ENCODE measurements at places on chromosomes 13 and 19. TPM values are rescaled to one million over a fixed set of nuclear protein-coding genes. Genes with fewer than 3 reads are reported as not detected.

The PEAK3 gene
- total RNA-seq = 0.25 TPM

DNA sequence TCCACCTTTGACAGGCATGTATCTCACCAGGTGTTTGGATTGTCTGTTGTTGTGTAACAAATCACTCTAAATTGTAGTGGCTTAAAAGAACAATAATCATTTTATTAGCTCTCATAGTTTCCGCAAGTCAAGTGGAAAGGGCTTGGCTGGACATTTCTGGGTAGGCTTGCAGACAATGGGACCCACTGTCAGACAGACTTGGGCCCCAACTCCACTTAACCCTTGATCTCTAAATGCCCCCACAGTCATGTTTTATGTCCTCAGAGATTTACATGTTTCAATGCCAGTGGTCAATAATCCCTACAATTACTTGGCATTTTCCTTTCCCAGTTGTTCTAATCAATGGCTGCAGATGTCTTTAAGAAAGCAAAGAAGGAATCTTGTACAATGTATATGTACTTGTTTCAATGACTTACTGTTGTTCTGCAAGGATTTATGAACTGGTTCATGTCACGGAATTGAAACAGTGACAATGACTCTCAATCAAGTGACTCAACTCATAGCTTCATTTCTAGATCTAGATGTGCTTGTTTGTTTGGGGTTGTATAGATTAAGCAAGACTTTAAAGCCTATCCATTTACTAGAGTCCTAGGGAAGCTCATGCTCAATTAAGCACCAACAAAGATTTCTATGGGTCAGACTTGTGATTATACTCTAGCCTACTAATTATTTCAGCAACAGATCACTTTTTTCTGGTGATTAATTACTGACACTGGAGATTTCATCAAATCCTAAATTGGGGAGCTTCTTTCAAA lies 510.1 kb upstream of the NBEA start:
- no peaks in the 10 kb centered on the region for H3K27me3 ChIP-seq
- H3K4me1 ChIP-seq = no peaks in the 10 kb centered on the region
- no peak overlapping the region for H3K4me3 ChIP-seq
- no peaks in the 10 kb centered on the region for H3K36me3 ChIP-seq

DNA sequence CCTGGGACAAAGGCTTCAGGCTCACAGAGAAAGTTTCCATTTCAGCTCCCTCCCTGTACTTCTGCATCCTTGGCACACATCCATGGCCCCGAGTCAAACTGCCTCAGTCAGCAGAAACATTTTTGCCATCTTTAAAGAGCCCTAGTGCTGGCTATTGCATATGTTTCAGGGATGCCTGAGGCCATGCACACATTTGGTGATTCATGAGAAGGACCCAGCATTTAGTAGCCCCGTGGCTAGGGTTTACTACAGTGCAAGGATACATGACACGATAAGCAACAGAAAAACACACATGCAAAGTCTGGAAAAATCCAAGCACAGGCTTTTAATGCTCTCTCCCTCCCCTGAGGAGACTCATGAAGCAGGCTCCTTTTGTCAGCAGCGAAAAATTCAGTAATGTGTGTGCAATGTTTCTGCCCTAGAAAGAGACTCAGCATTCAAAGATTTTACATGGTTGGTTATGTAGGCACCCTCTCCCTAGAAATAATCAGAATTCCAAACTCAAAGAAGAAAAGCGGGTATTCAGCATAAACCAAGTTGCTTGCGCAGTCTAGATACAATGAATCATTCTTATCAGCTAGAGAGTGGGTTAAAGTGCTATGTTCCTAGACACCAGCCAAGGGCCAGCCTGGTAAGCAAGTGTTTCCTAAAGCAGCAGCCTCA lies 17.6 kb downstream of the ACOD1 start:
- H3K4me3 ChIP-seq = no peak overlapping the region
- H3K36me3 ChIP-seq = no peaks in the 10 kb centered on the region
- no peaks in the 10 kb centered on the region for H3K27me3 ChIP-seq

- H3K4me3 ChIP-seq = no peak overlapping the region
- H3K4me1 ChIP-seq = no peaks in the 10 kb centered on the region
- H3K36me3 ChIP-seq = no peaks in the 10 kb centered on the region
- no peak overlapping the region for H3K27ac ChIP-seq
These were observed 53.0 kb upstream of the TPM4 start for GRCh38 chr19:16023146-16023915.

The PRTN3 gene
- total RNA-seq = not detected

- no peaks in the 10 kb centered on the region for H3K4me1 ChIP-seq
- DNase-seq = no peak
These were observed 21.7 kb downstream of the ZNF536 start for GRCh38 chr19:30393729-30394480.

The CYP4F11 gene
- total RNA-seq = 68.6 TPM

GRCh38 chr19:14346279-14346678 lies 35.0 kb upstream of the ADGRE5 start:
- no peaks in the 10 kb centered on the region for H3K4me1 ChIP-seq
- no peaks in the 10 kb centered on the region for H3K27me3 ChIP-seq
- DNase-seq = no peak
- no peak overlapping the region for H3K4me3 ChIP-seq
- H3K27ac ChIP-seq = no peak overlapping the region

DNA sequence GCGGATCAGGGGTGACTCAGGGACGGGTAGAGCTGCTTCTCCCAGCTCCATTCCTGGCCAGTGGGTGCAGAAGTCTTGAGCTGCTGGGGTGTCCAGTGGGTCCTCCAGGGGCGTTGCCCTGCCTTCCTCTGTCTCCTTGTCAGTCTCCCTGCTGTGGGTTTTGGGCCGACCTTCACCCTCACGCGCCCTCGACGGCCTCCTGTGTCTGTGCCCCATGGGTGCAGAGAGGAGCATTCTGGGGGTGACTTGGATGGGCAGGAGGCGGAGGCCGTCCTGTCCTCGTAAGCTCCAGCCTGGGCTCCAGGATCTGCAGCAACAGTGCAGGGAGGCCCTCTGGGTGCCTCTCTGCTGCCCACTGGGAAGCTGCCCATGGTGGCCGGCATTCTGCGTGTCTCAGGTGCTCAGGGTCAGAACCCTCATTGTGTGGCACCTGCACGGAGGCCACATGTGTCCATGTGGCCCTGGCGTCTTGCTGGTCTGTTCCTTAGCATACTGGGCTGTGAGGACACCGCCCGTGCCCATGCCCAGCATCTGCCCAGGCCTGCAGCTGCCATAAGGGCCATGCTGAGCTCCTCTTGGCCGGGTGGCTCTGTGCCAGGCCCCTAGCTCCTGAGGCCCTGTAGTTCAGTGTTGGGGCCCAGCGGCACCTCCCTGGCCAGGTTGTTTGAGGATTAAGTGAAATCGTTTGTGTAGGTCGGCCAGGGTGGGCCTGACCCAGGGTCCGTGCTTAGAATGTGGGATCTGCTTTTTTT lies 17.3 kb downstream of the DOT1L start:
- H3K4me1 ChIP-seq = no peaks in the 10 kb centered on the region
- H3K27ac ChIP-seq = no peak overlapping the region
- no peak for DNase-seq

- DNase-seq = peak; percentile 80
- no peaks in the 10 kb centered on the region for H3K36me3 ChIP-seq
- peaks cover 30% of the 10 kb centered on the region for H3K4me1 ChIP-seq
- no peak overlapping the region for H3K4me3 ChIP-seq
These were observed 42.0 kb upstream of the MCF2L start for GRCh38 chr13:112926993-112927392.

- no peaks in the 10 kb centered on the region for H3K27me3 ChIP-seq
- no peak for DNase-seq
- H3K4me3 ChIP-seq = no peak overlapping the region
- H3K27ac ChIP-seq = no peak overlapping the region
- H3K36me3 ChIP-seq = no peaks in the 10 kb centered on the region
These were observed 23.2 kb upstream of the CYP2A13 start for GRCh38 chr19:41064974-41065569.

The ADGRE1 gene
- total RNA-seq = 0.42 TPM

- H3K27me3 ChIP-seq = no peaks in the 10 kb centered on the region
- no peaks in the 10 kb centered on the region for H3K36me3 ChIP-seq
- peak overlapping the region; percentile 66 for H3K27ac ChIP-seq
- no peak for DNase-seq
- no peaks in the 10 kb centered on the region for H3K4me1 ChIP-seq
- H3K4me3 ChIP-seq = peak overlapping the region; percentile 73
These were observed 10.3 kb downstream of the CIC start for GRCh38 chr19:42279155-42279901.

The KIR2DL4 gene
- total RNA-seq = not detected

DNA sequence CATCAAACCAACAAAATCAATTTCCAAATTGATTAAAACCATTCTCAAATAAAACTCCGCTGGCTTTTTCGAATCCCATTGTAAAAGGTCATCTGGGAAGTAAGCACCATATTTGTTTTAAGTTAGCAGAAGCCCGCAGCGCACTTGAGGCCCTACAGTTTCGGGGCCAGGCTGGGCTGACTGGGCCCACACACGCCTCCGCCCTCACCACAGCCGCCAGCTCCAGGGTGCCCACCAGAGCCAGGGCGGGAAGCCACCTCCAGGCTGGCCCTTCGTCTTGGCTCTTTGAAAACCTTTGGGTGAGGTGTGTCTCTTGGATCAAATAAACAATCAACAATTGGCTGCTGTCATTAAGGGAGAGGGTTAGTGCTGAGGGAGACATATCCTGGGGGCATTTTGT lies 133.3 kb downstream of the SOX1 start:
- H3K4me1 ChIP-seq = no peaks in the 10 kb centered on the region
- DNase-seq = no peak
- no peak overlapping the region for H3K27ac ChIP-seq
- H3K27me3 ChIP-seq = no peaks in the 10 kb centered on the region
- H3K4me3 ChIP-seq = no peak overlapping the region
- no peaks in the 10 kb centered on the region for H3K36me3 ChIP-seq

- no peak for DNase-seq
- H3K4me3 ChIP-seq = no peak overlapping the region
- no peaks in the 10 kb centered on the region for H3K4me1 ChIP-seq
These were observed 27.1 kb downstream of the FGF14 start for GRCh38 chr13:102374726-102375125.

The KCNJ14 gene
- 0.22 TPM for total RNA-seq

The CIRBP gene
- 87.6 TPM for total RNA-seq

DNA sequence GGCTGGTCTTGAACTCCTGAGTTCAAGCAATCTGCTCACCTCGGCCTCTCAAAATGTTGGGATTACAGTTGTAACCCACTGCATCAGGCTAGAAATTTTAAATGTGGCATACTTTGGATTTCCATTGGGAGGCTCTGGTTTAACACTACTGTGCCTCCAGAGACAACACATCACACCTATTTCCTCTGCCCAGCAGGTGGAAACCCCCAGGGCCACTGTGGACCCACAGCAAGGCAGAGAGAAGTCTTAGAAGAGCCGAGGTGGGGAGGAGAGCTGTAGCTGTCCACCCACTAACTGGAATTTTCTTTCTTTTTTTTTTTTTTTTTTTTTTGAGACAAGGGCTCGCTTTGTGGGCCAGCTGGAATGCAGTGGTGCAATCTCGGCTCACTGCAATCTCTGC lies 39.4 kb downstream of the IER2 start:
- no peaks in the 10 kb centered on the region for H3K27me3 ChIP-seq
- H3K27ac ChIP-seq = no peak overlapping the region
- H3K36me3 ChIP-seq = no peaks in the 10 kb centered on the region
- H3K4me1 ChIP-seq = no peaks in the 10 kb centered on the region

- no peaks in the 10 kb centered on the region for H3K36me3 ChIP-seq
- no peaks in the 10 kb centered on the region for H3K27me3 ChIP-seq
- H3K27ac ChIP-seq = no peak overlapping the region
These were observed 6.3 kb upstream of the ZNF175 start for GRCh38 chr19:51564791-51565190.

The PROZ gene
- 13.4 TPM for total RNA-seq

The KLK4 gene
- total RNA-seq = not detected

The PCDH17 gene
- 1.1 TPM for total RNA-seq

DNA sequence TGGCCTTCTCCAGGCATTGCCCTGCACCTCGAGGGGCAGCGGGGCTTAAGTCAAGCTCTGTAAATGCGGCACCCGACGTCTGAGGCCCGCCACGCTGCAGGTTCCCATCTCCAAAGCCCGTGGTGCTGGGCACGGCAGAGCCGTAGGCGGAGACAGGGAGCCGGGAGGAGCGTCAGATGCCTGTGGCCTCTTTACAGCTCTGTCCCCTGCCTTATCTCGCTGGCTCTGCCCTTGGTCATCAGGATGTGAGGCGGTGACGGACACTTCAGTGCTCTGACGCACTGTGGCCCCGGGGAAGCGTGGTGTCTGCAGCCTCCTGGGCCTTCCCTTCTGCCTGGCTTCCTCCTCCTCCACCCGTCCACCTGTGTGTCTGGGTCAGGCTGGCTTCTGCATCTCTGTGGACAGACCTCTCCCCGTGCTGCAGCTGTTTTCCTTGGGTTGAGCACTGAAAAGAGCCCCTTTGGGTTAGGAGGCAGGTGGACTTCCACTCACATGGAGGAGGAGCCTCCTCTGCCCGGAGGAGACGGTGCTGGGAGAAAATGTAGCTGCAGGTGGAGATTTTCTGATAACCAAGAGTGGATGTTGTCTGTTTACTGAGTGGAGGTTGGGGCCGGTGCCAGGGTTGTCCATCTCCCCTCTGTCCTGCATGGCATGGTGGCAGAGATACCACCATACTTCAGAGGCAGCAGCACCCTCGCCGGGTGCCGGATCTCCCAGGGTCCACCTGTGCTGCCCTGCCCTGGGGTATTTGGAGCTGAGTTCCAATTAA lies 14.6 kb downstream of the MCF2L start:
- H3K4me1 ChIP-seq = no peaks in the 10 kb centered on the region
- no peaks in the 10 kb centered on the region for H3K36me3 ChIP-seq
- H3K27me3 ChIP-seq = no peaks in the 10 kb centered on the region

- no peak overlapping the region for H3K27ac ChIP-seq
- no peak overlapping the region for H3K4me3 ChIP-seq
- no peaks in the 10 kb centered on the region for H3K4me1 ChIP-seq
- H3K27me3 ChIP-seq = no peaks in the 10 kb centered on the region
These were observed 6.3 kb upstream of the CRTC1 start for GRCh38 chr19:18677156-18677555.

DNA sequence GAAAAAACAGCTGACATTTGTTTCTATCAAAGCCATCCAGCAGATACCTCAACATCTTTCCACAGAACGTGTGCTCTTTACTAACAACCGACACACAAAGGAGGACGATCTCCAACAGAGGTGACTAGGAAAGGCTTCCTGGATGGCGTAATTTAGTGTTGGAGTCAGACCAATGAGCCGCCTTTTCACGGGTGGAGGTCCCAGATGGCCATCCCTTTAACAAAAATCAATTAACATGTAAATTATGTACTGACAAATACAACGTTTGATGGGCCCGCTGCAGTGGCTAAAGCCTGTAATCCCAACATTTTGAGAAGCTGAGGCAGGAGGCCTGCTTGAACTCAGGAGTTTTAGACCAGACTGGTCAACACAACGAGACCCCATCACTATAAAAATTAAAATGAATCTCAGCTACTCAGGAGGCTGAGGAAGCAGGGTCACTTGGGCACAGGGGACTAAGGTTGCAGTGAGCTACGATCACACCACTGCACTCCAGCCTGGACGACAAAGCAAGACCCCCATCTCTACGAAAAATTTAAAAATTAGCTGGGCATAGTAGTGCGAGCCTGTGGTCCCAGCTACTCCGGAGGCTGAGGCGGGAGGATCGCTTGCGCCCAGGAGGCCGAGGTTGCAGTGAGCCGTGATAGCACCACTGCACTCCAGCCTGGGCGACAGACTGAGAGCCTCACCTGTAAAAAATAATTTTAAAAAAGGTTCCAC lies 1.2 kb upstream of the DPY19L3 start:
- no peak for DNase-seq
- peak overlapping the region; percentile 83 for H3K4me3 ChIP-seq
- H3K27ac ChIP-seq = peak overlapping the region; percentile 97
- peaks cover 4% of the 10 kb centered on the region for H3K4me1 ChIP-seq
- peaks cover 8% of the 10 kb centered on the region for H3K36me3 ChIP-seq

Data from right lobe of liver (tissue), 6 donors.